ENCODE measurements at places on chromosomes 1 and 21. TPM values are rescaled to one million over a fixed set of nuclear protein-coding genes. Genes with fewer than 3 reads are reported as not detected.
A peak's percentile ranks its signal among the peaks of the same experiment; 100 is the strongest.

DNA sequence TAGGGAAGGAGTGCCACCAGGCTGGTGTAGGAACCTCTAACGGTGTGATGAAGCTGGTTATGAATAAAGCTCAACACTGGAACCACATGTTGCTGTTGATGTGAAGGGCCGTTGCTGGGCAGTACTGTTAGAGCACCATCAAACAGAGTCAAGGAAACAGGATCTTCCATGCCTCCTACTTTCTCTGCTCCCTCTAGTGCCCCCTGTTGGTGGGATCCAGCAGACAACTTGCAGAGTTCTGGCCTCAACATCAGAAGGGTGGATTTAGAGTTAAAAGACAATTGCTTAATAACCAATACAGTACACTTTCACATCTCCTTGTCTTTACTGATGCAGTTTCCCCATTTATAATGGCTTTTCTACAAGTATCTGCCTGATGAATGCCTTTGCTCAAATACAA, 336.4 kb downstream of the NTNG1 start:
- no peak for DNase-seq

- DNase-seq = peak; percentile 69
These were observed 1.9 kb downstream of the DHRS3 start for GRCh38 chr1:12615865-12616708.

DNA sequence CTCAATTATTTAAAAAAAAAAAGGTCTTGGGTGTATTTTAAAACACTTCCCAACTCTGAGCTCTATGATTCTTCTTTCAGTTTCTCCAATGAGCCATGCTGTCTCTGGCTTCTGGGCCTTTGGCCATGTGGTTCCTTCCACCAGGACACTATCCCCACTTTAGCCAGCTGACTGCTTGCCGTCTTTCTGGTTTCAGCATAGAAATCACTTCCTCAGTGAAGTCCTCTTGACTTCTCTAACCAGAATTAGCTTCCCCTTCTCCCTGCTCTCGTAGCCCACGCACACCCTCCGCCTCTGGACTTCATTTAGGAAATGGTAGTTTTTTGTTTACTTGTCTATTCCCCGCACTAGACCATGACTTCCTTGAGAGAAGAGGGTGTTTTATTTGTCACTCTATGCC, 1.1 kb upstream of the DIO1 start:
- DNase-seq = peak; percentile 62

- DNase-seq = peak; percentile 18
These were observed 28.1 kb upstream of the SGIP1 start for GRCh38 chr1:66505671-66506392.

- DNase-seq = no peak
These were observed 430 bp downstream of the BTG2 start for GRCh38 chr1:203305809-203306088.

- no peak for DNase-seq
These were observed 43.0 kb downstream of the TMCC2 start for GRCh38 chr1:205270764-205271163.

DNA sequence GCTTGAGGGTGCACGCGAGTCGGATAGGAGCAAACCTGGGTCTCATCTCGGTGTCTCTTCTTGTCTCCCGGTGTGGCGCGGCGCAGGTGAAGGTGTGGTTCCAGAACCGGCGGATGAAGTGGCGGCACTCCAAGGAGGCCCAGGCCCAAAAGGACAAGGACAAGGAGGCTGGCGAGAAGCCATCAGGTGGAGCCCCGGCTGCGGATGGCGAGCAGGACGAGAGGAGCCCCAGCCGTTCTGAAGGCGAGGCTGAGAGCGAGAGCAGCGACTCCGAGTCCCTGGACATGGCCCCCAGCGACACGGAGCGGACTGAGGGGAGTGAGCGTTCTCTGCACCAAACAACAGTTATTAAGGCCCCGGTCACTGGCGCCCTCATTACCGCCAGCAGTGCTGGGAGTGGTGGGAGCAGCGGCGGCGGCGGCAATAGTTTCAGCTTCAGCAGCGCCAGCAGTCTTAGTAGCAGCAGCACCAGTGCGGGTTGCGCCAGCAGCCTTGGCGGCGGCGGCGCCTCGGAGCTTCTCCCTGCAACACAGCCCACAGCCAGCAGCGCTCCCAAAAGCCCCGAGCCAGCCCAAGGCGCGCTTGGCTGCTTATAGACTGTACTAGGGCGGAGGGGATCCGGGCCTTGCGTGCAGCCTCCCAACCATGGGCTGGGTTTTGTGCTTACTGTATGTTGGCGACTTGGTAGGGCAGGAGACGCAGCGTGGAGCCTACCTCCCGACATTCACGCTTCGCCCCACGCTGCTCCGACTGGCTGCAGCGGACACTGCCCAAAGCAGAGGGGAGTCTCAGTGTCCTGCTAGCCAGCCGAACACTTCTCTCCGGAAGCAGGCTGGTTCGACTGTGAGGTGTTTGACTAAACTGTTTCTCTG, 5.1 kb downstream of the HLX start:
- peak; percentile 63 for DNase-seq

HLX gene
- 12.8 TPM for total RNA-seq

- peak; percentile 85 for DNase-seq
These were observed 17.4 kb downstream of the TIAM1 start for GRCh38 chr21:31326522-31327242.

DNA sequence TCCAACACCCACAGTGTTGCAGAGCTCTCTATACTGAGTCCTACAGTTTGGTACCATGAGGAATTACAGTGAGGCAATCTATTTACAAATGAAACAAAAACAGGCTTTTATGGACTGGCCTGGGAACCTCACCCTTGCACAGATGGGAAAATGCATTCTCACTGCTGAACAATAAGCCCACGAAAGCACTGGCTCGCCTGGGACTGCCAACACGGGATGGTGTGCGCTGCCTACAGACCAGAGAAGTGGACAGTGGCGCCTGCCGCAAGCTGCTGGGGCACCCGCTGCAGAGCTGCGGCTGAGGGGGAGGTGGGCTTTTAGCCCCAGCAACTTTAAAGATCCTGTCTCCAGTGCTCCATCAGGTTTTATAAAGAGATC, 28.5 kb upstream of the ABCG1 start:
- no peak for DNase-seq

DNA sequence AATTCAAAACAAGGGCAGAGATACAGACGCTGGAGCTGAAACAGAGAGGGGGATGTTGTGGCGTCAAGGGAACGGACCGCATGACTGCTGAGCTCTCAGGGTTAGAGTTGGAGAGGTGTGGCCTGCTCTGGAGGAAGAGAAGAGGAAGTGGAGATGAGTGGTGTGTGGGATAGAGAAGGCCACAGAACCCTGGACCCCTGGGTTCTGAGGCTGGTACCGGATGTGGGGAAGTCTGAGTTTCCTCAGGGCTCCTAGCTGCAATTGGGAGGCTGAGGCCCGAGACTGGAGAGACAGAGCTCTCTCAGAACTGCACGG, 1.8 kb downstream of the BCAN start:
- no peak for DNase-seq

- DNase-seq = no peak
These were observed 2.3 kb downstream of the PCNT start for GRCh38 chr21:46326110-46326703.

DNA sequence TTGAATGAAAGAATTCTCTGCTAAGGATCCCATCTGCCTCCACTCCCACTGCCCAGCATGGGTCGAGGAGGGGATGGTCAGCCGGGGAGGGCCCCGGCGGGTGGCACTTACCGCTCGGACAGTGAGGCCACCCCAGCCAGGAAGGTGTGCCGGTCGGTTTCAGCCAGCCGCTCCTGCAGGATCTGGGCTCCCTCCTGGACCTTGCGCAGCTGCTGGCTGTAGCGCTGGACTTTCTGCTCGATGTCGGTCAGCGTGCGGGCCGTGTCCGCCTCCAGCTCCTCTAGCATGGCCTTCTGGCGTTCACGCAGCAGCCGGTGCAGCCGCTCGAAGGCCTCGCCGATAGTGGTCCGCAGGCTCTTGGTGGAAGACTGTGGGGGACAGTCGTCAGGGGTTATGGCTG, 22.3 kb downstream of the TRIM62 start:
- no peak for DNase-seq

GJC2 gene
- 1.6 TPM for total RNA-seq

GRCh38 chr21:41665766-41666595, 100.9 kb downstream of the RIPK4 start:
- no peak for DNase-seq

- peak; percentile 81 for DNase-seq
These were observed at the start of gene VANGL1 for GRCh38 chr1:115641762-115642167. VANGL1 (plus strand) TSS chr1:115641970; CDS start chr1:115651414, 9,444 bp downstream.

DNA sequence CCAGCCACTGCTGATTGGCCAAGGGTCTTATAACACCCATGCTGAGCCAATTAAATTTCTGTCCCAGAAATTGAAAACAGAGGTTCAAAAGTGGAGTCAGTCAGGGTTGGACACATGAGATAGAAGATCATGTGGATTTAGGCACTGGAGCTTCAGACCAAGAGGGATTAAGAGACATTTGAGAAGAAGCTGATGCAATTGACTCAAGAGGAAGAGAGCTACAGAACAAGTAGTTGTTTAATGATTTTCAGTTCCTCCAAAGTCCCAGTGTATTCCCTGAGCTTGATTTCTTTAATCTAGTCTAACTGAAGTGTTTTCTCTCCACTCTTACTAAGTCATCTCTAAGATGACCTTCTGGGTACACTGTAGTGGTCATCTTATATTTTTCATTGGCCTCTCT, 227.1 kb downstream of the DUSP10 start:
- peak; percentile 7 for DNase-seq

TMEM240 gene
- total RNA-seq = 3.5 TPM

EGLN1 gene
- 47.9 TPM for total RNA-seq

GRCh38 chr1:42807056-42807668, 9.8 kb upstream of the ERMAP start:
- peak; percentile 71 for DNase-seq

DNA sequence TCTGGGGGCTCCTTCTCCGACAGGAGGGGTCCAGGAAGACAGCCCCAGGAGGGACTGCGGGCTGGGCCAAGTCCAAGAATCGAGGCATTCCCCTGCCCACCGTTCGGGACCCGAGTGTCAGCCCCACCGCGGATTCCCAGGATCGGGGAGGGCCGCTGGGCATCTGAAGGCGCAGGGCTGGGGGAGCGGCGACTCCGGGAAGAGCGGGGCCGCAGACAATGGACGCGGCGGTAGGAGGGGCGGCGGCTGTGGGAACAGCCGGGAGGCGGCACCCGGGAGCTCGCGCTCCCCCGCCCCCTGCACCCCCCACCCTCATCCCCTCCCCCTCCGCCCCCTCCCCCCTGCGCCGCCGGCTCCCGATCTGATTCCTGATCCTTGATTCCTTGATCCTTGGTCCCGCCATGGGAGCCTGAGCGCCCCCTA, at the start of gene VANGL2:
Gene VANGL2, plus strand, starts transcription at position 342 of the 423 bp plus-strand sequence. CDS start 15,274 bp downstream, outside the sequence.
- peak; percentile 93 for DNase-seq

RYR2 gene
- total RNA-seq = 2.3 TPM

DNA sequence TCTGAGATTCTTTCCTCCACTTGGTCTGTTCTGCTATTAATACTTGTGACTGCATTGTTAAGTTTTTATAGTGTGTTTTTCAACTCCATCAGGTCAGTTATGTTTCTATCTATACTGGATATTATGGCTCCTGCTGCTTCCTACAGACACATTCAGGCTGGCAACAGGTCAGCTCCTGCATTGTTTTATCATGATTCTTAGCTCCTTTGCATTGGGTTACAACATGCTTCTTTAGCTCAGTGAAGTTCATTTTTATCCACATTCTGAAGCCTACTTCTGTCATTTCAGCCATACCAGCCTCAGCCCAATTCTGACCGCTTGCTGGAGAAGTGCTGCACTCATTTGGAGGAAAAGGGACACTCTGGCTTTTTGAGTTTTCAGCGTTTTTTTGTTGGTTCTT, 37.3 kb upstream of the F3 start:
- no peak for DNase-seq

DNA sequence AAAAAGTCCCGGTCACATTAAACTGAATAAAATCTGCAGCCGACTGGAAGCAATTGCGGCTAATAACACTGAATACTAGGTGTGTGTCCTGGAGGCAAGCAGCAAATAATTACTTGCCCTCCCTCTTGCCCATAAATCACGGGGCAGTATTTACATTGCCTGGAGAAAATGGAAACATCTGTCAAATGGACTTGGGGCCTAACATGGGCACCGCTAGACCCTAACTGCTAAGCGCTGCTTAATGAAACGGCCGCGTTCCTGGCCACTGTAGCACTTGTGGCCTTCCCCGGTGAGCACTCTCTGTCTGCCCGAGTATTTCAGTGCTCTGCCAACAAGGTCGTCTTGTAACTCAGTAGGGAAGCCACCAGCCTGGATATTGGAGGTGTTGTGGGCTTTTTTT, 23.9 kb upstream of the KNCN start:
- no peak for DNase-seq

Measured in muscle of leg (tissue), 16 donors.